ENCODE measurements at places on chromosomes 7 and 10.

DNA sequence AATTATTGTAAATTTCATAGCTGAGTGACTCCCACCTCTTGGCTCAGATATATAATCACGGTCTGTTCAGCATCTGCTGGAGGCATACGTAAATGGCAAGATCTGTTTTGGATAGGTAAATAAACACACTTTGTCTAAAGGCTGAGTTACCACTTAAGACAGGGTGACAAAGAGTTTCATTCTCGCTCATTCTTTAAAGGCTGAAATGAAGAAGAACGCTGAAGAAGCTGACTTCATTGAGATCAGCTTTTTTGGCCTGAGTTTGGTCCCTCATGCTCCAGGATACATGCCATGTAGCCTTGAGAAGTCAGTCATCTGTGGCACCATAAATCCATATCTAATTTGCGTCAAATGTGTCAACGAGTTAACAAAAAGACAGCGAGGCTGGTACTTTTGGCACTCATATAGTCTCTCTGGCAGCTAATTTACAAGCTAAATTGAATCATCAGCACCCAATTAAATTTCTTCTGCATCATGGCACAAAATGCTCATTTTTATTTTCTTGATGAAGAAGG lies 309.9 kb downstream of the GPAM start:
- no peak for DNase-seq

DNA sequence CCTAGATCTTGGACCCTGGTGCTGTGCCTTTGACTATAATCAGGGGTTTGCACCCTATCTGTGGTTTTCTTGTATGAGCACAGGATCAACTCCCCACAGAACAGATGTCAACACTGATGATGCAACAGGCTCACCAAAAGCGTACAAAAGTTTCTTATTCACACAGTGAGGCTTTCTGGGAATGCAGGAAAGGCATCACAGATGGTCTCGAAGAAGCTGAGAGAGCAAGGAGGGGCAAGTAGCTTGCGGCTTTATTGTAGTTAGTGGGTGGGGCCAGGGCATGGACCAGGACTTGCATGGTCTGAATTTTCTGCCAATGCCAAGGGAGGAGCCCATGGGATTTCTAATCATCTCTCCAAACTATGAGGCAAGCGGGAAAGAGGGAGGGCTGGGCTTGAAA lies 46.2 kb downstream of the SEC61G start:
- DNase-seq, result no peak

DNA sequence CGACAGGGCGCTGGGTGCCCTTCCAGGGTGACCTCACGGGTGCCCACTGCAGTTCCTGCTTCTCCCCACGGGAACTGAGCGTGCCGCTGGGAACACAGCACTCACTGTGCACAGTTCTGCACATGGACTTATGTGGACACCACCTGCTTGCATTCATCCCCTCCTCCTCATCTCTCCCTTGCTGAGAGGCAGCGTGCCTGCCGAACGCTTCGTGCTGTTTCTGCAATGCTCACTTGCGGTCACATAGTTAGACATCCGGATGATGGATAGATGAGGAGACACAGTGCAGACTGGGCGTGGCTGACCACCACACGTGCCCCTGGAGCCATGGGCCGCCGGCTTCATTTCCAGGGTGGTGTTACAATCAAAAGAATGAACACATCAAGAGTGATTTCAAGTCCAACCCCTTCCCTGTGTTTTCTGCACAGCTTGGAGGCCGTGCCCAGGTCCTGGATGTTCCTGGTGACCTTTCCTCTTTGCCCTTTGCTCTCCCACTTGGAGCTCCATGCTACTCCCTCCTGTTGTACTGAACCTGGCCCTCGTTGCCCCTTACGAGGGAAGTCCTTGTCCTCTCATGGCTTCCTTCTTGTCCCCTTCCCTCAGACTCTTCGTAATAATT lies 119.4 kb downstream of the VIPR2 start:
- no peak for DNase-seq

DNA sequence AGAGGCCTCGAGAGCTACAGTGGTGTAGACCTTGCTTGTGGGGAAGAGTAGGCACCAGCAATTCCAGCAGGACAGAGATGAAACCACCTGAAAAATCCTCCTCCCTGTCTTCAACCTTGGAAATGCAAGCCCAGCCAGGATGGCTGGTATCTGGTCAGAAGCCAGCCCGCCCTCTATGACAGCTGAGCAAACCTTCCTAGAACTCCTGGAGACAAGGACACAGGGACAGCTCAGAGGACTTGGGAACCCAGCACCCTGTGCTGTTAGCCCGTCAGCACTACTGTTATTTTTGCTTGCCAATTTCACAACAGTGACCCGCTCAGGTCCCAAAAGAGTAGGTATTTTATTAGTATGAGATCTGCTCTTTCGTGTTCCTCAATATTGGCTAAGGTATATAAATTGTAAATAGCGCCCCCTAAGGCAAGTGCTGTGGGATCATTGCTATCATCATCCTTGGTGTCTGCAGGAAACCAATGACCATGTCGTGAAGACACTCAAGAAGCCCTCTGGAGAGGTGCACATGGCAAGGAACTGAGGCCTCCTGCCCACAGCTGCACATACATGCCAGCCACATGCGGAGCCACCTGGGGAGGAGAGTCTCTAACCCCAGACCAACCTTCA lies 156.5 kb upstream of the CHST15 start:
- no peak for DNase-seq

- DNase-seq, result no peak
Observed at GRCh38 chr10:2476218-2476811, 591.0 kb upstream of the PFKP start.

DNA sequence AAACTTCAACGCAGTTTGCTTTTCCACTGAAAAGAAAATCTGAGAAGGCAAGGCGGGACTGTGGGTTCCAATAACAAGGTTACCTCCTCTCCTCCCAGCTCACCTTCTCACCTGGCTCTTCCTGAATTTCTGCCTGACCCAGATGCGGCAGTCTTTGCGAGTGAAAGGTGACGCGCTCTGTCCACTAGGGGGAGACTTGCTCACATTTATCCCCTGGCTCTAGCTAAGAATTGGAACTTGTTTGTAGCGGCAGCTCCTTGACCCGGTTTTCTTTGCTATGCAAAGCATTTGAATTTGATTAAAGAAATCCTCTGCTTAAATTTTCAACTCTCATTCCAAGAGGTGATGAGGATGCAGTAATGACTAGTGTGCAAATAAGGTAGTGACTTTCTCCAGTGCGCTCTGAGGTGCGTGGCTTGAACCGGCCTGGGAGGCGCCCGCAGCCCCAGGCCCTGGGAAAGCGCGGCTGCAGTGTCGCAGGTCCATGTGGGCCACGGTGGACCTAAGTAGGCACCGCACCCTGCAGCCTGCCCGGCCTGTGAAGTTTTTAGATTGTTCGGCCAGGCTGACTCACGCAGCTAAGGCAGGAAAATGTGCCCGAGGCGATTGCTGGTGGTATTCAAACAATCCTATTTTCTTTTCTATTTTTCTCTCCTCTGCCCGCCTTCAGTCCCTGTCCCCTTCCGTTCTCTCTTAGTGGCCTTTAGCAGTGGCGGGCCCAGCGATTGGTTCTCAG lies 336.9 kb upstream of the NPSR1 start:
- DNase-seq, result no peak

DNA sequence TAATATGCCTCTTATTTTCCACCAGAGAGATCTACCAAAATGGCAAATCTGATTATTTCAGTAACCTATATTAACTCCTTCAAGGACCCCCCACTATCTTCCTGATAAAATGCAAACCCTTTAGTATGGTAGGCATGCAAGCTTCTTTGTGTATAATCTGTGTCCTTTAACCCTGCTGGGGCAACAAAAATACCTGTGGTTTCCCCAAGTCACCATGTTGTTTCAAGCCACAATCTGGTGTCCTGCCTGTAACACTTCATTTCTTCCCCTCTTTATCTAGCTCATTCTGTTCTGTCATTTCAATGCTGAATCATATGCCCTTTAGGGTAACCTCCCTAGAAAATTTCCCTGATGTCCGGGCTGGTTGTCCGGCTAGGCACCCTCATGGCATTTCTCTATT lies 5.3 kb downstream of the CALCR start:
- DNase-seq, result no peak

- peak; percentile 40 for DNase-seq
Observed at GRCh38 chr7:151351027-151351426, 9.4 kb downstream of the NUB1 start.

- no peak for DNase-seq
Observed at GRCh38 chr7:98133621-98134303, 27.1 kb downstream of the LMTK2 start.

DNA sequence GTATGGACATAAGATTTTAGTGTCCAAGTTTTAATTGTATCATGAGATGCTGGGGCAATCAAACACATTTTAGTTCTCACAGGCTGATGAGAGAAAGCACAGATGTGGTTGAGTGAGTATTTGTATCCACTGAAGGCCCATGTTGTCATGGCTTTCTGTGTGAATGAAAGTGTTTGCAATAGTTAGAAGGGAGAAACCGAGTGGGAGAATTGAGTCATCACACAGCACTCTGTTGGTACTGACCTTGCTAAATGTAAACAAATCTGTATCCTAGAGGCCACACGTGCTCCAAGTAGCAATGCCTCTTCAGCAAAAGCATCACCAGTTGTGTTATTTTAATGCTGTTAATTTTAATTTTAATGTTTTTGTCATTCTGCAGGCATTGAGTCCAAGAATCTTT lies 121.2 kb downstream of the EMX2 start:
- no peak for DNase-seq

- DNase-seq, result no peak
Observed at GRCh38 chr7:82605247-82605864, 161.8 kb upstream of the CACNA2D1 start.

GRCh38 chr10:48511066-48511874 lies 93.6 kb downstream of the ARHGAP22 start:
- DNase-seq, result no peak

DNA sequence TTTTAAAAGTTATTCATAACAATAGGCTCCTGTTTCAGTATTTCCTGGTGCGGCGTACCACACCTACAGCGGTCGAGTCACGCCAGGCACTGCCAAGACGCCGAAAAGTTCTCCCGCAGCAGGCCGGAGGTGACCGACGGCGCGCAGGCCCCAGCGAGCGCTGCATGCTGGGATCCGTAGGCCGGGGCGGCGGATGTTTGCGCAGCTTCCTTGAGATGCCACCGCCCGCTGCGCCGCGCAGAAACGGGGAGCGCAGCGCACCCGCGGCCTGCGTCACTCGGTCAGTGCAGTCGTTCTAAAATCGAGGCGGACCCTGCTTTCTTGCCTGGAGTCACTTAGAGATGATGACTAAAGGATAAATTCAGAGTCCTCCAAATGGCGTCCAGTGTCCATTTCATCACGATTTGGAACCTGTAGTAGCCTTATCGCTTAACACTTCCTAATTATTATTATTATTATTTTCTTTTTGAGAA lies 1.3 kb upstream of the KIF11 start:
- DNase-seq, result peak; percentile 80

DNA sequence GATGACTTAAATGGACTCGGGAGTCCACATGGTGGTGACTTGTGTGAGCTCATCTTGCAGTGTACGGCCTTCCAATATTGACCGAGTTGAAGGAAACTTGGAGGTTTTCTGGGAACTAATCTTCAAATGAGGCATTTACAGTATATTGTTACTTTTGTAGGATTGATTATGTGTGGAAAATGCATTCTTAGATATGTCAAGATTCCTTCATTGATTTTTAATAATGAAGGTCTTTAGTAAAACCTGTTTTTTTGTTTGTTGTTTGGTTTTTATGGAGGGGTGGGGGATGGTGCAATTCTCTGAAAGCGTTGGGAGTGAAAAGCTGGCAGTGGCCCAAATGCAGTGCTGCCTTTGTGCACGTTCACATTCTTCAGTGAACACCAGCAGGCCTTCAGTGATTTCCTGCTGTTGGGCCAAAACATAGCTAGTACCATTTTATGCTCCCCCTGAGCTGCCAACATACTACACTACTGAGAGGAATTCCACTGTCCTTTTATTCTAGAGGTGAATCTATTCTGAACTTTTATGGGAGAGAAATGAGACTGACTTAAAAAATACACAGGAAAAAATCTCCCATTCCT lies 50.4 kb downstream of the CCNY start:
- no peak for DNase-seq

GRCh38 chr7:73918926-73919693 lies 58.2 kb downstream of the TMEM270 start:
- DNase-seq, result no peak

DNA sequence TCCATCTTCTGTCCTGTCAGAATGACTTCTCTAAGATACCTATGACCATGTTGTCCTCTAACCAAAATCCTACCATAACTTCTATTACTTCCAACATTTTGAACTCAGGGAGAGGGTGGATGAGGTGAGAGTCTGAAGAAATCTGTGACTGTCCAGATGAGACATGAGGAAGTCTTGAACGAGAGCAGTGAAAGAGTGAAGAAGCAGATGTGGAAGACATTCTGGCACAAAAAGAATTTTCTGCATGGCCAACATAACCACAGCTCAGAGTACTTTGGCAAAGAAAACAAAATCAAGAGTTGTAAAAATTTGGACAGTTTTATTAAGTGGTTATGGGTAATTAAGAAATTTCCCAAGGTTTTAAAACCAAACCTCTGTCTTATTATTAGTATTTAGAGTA lies 141.6 kb downstream of the CPEB3 start:
- no peak for DNase-seq

DNA sequence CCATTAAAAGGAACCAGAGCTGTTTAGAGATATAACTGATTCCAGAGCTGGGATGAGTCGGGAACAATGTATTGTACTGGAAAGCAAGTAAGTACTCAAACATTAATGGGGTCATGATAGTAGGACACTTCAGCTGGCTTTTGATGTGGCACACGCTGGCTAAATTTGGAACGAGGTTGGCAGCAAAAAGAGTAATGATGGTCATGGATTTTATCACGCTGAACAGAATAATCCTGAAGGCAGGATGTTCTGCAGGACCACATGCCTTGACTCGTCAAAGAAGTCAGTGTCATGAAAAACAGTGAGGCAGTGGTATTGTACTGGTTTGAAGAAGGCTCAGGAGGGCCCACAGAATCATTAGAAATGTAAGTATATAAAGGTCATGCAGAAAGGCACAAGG lies 220.3 kb downstream of the SNX13 start:
- DNase-seq, result no peak

All from stimulated activated CD8-positive, alpha-beta memory T cell treated with anti-CD3 and anti-CD28 coated beads, Interleukin-4, amount 100 ng/mL, for 24 hours (primary cell).